Activated T-helper 9 cell treated with anti-CD3 and anti-CD28 coated beads, Interleukin-2, amount 50 U/mL, for 16 hours (primary cell): ENCODE measurements at places on chromosomes 3 and 15.

GRCh38 chr15:85649372-85649771, 145.4 kb downstream of the KLHL25 start:
- peak; percentile 5 for DNase-seq

GRCh38 chr3:184816614-184817013, 4.6 kb downstream of the VPS8 start:
- no peak for DNase-seq

GRCh38 chr15:92205255-92205739, 188.4 kb upstream of the ST8SIA2 start:
- DNase-seq: no peak

DNA sequence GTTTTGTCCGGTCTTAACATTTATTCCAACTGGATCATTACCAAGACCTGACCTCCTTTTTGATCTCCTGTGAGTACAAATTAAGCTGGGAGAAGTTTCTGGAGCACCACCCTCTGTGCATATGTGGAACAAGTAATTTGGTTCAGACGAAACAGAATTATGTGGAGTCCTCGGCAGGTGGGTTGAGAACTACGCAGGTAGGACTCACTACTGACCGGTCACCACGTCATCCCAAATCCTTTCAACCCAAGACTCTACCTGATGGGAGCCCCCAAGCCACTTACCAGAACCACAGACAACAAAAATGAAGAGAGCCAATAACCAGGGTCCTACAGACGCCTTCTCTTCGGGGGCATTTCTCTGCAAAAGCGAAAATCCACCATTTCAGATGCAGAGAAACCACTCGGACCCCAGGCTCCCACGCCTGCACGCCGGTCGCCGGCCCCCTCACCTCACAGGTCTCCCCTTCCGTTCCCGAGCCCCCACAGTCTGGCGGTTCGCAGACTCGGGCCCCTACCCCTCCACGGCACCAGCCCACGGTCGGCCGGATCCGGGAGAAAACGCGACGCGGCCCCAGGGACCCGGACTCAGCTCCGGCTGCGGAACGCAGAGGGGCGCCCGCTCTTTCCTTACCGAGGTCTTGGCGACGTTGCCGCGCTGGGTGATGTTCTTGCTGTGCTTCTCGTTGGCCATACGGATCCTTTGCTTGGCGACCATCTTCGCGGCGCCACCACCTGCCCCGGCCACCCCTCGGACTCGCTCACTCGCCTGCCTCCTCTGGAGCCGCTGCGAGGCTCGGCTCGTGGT, 674 bp downstream of the SERP1 start:
- DNase-seq: no peak
